Activated T-helper 17 cell treated with anti-CD3 and anti-CD28 coated beads, Interleukin-2, amount 50 U/mL, for 72 hours (primary cell): ENCODE measurements at places on chromosomes 4 and X.

DNA sequence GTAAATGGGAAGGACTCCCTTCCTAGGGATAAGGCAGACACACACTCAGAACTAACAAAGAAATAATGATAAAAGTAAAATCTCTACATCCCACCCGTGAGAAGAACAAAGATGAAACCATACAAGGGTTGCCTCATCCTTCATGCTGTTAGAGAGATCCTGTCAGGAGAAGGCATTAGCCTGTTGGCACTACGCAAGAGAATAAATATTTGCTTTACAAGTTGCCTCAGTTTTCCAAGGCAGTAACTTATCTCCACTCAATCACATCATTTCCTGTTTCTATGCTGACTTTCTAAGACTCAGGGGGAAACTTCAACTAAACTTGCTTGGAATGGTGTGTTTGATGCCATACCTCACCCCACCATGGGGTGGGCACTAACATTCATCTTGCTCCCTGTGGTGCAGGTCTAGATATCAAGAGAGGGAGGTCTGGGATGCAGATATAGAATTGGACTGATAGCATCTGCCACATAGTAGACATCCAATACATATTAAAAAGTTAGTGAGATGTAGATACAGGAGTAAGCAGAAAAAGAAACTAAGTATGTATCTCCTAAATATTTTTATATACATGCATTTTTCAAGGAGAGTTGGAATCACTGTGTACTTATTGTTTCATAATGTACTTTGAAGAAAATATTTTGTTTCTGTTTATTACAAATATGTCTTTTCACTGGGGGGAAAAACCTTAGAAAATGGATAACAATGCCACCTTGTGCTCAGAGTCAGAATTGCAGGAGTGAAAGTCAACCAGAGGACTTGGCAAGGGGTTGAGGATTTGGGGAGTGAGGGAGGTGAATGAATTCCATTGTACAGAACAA, 57.2 kb upstream of the BEX4 start:
- no peaks in the 10 kb centered on the region for H3K4me1 ChIP-seq
- H3K27me3 ChIP-seq = no peaks in the 10 kb centered on the region
- no peak overlapping the region for H3K27ac ChIP-seq
- ATAC-seq = no peak

- no peaks in the 10 kb centered on the region for H3K36me3 ChIP-seq
- H3K27ac ChIP-seq = no peak overlapping the region
- ATAC-seq = no peak
- H3K27me3 ChIP-seq = peaks cover 4% of the 10 kb centered on the region
- H3K4me3 ChIP-seq = no peak overlapping the region
Observed at GRCh38 chr4:79872738-79873137, 200.3 kb downstream of the ANTXR2 start.

DNA sequence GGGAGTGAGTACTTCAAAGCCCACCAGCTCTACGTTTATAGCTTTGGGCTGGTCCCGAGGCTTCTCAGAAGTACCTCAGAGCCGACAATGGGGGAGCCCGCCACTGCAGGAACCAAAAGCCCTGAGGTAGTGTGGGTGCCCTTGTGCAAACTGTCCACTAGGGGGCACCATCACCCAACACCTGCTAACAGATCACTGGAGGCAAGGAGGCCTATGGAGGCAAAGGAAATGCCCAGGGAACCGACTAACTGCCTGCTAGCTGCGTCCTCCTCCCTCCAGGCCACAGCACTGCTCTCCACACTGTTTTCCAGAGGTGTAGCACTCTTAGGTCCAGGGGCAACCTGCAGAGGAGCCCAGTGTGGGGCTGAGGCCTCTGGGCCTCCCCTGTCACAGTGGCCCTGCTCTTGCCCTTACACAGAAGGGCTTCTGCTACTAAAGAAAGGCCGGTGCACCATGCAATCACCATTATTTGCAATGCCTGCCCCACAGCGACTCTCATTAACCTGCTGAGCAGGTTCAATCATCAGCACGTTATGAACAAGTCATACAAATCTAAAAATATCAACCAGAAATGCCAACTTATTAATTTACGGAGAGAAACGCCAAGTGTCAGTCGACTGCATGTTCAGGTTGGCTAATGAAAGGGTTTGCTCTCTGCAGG, 159.1 kb downstream of the NSUN7 start:
- peaks cover 4% of the 10 kb centered on the region for H3K27me3 ChIP-seq
- H3K36me3 ChIP-seq = peaks cover 7% of the 10 kb centered on the region
- ATAC-seq = peak; percentile 77
- peak overlapping the region; percentile 95 for H3K27ac ChIP-seq

DNA sequence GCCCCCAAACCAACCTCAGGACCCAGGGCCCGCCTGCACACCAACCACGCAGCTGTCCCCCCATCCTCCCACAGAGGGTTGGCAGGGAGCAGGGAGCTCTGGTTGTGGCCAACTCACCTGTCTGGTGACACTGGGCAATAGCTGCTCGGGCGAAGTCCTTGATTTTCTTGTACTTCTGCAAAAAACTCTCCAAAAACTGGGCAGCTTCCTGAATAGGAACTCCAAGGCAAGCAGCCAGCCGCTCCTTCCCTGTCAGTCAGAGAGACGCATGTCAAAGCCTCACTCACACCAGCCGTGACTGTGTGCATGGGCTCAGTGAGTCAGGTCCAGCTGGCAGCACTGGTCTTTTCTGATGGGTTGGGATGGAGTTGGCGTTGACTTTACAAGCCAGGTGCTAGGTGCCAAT, 26.4 kb downstream of the NAT8L start:
- no peak for ATAC-seq
- H3K4me3 ChIP-seq = no peak overlapping the region
- H3K4me1 ChIP-seq = no peaks in the 10 kb centered on the region
- H3K27me3 ChIP-seq = no peaks in the 10 kb centered on the region
- H3K27ac ChIP-seq = no peak overlapping the region

DNA sequence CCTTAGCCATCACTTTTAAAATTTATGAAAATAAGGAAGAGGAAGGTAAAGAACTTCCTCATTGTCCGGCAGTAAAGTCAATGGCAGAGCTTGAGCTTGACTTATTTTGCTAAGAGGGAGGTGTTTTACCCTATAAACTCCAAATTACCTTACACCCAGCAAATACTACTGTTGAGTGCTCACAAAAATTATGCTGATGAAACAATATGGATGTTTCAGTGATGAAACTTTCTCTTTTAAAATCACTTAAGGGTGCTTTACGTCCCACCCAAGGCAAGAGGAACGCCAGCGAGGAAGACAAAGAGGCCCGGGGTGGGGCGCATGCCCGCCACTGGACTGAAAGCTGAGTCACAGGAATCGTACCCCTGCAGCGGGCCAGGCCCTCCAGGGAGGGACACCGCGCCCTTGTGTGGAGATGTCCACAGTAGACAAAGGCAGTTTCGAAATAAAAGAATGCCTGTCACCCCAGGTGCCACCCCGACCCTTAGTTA, 560 bp upstream of the TMSB4X start:
- peaks cover 78% of the 10 kb centered on the region for H3K36me3 ChIP-seq
- peak; percentile 54 for ATAC-seq
- no peaks in the 10 kb centered on the region for H3K27me3 ChIP-seq

DNA sequence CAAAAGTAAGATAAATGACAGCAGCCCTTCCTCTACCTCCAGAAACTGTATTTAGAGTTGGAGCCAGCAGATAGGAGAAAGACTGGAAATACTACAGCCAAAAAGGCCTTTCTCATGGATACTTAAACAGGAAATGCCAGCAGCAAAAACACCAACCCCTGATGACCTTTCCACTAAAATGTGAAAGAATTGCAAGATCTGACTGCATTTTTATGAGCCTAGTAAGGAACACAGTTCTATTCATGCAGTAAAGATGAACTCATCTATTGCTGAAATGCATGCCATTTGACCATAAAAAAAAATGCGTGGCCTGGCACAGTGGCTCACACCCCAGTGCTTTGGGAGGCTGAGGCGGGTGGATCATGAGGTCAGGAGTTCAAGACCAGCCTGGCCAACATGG, 19.9 kb downstream of the ABCG2 start:
- H3K27me3 ChIP-seq = no peaks in the 10 kb centered on the region
- no peak overlapping the region for H3K27ac ChIP-seq
- H3K36me3 ChIP-seq = no peaks in the 10 kb centered on the region
- H3K4me1 ChIP-seq = no peaks in the 10 kb centered on the region
